ENCODE measurements at places on chromosomes 7 and 10.

DNA sequence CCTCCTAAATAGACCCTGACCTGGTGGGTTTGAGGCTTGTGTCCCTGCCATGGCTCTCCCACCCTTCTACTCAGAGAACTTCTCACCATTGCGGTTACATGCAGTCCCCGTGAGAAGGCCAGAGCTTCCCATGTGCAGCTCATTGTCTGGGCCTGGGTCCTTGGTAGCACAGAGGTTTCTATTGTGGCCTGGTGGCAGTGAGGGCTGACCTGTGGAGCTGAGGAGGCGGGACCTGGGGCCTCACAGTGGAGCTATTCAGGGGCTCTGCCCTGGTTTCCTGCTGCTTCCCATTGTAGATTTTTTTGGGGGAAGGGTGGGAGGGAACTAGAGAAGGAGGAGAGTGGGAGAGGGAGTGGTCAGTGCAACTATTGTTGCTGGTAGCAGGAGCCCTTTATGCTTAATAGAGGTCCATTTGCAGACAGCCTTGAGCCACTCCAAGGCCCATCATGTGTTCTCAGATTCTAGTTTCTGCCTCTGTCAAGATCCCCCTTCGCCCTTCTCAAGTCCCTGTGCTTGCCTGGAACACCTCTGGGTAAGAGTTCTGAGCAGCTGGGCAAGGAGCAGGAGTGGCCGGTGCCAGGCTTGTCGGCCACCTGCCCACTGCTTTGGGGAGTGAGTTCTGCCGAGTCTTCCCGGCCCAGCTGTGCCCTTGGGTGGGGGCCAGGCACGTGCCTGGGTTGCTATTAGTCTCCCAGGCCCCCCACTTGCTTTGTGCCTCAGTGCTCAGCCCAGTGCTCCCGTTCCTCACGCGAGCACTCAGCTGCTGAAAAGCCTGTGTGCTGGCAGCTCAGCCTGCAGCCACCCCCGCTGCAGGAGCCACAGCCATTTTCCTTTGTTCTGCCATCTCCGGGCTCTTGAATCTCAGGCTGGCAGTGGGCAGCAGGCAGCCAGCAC is 10.7 kb downstream of the TSPAN14 start:
- DNase-seq, result no peak

GRCh38 chr10:71342573-71343391 is 23.7 kb downstream of the SLC29A3 start:
- no peak for DNase-seq

DNA sequence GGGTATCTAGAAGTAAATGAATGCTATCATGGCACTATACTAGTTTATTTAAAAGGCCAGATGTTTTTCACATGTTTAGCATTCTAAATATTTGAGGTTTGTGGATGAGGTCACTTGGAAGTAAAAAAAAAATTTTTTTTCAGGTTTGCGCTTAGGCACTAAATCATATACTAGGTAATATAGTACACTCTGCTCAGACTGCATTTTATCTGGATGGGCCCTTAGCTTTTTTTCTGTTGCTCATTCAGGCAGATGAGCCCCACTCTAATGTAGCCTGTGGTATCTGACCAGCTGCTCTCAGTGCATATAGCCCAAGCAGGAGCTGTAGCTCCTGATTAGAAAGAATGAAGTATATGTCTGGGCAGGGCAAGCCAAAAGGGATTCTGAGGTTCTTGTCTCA is 210.1 kb downstream of the AUTS2 start:
- DNase-seq, result no peak

- peak; percentile 36 for DNase-seq
Observed at GRCh38 chr7:92809760-92810573, 26.4 kb downstream of the CDK6 start.

DNA sequence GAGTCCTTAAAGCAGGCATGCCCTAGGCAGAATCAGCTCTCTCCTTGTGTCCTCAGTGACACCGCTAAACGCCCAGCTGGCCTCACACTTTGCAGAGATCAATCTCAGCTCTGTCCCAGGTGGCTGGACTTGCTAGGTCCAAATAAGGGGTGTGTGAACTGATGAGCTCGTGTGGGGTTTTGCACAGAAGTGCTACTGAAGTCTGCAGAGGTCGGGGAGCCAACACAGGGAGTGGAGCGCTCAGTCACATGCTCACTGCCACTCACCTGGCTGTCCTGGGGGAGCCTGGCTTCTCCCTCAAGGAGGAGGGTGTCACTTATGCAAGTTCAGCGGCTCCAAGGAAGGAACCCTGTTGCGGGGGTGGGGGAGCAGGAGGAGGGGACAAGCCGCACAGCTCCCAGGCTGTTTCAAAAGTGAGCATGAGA is 2.0 kb downstream of the ELN start:
- no peak for DNase-seq

DNA sequence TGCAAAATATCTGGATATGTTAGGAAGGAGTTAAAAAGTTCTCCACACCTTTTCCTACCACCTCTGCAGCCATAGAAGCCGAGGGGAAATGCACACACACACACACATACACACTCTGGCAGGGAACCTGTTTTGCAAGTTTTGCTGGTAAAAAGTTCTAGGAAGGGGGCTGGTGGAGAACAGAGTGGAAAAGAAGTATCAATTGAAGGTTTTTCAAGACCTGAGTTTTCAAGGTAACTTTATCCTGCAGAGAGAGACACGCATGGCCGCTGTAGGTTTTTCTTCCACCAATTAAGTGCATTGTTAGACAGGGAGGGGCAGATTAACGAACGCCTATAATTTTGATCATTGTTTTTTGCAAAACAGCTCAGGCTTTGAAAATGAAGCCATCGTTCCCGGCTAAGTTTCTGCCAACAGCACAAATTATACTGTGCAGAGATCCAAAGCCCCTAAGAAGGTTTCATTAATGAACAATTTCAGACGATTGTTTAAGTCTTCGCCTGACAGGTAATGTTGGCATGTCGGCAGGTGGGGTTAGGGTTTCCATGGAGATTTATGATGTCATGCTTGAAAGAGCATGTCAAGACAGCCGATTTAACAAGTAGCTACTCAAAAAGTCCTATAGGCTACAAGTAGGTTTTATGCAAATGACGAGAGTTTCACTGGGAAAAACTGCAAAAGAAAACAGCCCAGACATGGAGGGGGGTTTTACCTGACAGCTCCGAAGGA is 29.7 kb downstream of the KIAA1217 start:
- DNase-seq, result no peak

- no peak for DNase-seq
Observed at GRCh38 chr10:58206251-58206650, 61.4 kb downstream of the IPMK start.

DNA sequence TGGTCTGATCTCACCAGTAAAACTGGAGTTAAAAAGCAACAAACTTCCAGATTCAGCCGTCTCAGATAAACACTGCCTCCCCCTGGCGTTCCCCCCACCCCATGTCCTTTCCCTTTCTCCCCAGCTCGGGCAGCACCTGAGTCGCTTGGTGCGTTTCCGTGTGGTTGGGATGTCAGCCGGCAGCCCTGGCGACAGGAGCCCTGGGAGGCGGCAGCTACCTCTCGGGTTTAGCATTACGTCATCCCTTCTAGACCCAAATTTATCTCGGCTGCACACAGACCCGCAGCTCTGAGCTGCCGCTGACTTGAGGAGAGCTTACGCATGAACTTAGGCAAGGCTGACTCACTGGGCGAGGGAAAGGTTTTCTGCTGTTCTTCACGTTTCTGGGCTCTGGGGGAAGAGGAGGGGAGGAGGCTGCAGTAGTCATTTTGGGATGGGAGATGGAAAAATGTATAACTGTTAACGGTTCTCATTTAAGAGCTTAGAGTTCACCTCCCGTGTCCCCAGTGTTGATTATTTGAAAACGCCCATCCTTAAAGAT is 14.4 kb downstream of the MXI1 start:
- peak; percentile 68 for DNase-seq

- DNase-seq, result no peak
Observed at GRCh38 chr7:21620054-21620453, 77.2 kb downstream of the DNAH11 start.

DNA sequence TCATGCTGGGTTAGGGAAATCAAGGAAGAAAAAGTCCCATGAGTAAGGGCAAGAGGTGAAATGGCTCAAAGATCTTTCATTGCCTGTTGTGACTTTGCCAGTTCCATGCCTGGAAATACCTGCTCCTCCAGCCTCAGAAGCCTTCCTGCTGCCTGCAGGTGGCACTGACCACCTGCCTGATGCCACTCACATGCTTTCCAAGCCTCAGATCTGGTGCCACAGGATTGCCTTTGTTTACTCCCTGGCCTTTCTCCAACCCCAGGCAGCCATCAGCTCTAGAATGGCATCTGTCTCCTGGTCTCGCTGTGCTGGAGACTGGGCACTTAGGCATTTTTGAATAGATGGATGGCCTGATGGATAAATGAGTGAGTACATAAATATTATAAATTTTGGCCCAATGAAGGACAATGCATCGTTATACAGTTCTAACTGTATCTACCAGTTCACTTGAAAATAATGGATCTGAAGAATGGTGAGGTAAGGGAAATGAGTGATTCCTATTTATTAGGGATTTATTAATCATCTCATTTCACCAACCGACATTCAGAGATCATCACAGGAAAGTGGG is 657.2 kb downstream of the INHBA start:
- no peak for DNase-seq

DNA sequence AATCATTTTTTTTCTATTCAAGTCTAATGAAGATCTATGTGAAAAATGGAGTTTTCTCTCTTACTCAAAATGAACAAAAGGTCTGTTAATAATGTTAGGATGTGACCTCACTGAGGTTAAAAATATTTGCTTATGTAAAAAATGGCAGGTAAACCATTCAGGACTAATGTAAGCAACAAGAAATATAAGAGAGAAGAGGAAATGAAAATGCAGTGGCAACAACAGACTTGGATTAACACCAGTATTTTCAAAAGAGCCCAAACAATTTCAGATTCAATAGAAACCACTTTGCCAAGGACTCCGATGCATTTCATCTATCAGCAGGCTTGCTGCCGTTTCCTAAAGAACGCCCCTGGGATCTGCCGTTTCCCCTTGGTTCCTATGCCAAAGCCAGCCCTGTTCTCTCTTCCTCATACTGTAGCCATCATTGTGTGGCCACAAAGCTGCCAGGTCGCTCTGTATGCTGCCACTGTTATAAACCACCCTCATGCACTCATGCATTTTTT is 66.4 kb downstream of the MTURN start:
- DNase-seq, result no peak

GRCh38 chr7:148941598-148942275 is 57.6 kb upstream of the EZH2 start:
- DNase-seq, result peak; percentile 68

- DNase-seq, result no peak
Observed at GRCh38 chr10:63319231-63319630, 146.5 kb downstream of the JMJD1C start.

GRCh38 chr10:127934383-127934782 is 27.5 kb downstream of the PTPRE start:
- no peak for DNase-seq

GRCh38 chr7:41915871-41916270 is 213.0 kb upstream of the INHBA start:
- no peak for DNase-seq

- DNase-seq, result no peak
Observed at GRCh38 chr10:125549653-125550052, 133.3 kb downstream of the TEX36 start.

DNA sequence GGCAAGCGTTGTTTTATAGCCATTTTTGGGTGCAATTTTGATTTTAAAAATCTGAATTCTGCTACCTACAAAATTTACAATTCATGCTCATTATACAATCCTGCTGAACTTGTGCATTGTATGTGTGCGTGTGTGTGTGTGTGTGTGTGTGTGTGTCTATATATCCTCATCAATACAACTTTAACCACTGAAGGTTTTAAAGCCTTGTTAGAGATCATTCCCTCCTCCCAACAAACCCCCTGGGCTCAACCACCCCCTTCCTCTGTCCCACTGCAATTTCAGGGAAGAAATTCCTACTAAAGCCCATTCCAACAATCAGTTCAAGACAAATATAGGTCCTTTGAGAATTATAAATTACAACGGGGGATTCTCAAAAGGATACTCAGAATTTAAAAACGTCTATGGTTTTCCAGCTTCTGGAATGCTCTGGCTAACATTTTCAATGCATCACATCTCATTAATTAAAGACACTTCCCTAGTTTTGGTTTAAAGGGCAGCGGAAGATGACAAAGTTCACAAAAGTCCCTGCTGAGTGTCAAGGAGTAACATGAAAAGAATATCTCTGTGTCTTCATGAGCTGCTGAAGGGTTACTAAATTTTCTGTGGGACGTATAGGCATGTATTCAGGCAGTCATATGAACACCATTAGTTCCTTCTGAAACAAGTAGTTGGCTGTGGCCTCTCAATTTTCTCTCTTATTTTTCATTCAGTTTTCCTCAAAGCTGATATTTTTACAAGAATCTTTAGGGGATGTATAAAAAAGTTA is 889 bp upstream of the SEMA3A start:
- DNase-seq, result no peak

- DNase-seq, result no peak
Observed at GRCh38 chr10:42984761-42985325, 92.0 kb upstream of the RET start.

DNA sequence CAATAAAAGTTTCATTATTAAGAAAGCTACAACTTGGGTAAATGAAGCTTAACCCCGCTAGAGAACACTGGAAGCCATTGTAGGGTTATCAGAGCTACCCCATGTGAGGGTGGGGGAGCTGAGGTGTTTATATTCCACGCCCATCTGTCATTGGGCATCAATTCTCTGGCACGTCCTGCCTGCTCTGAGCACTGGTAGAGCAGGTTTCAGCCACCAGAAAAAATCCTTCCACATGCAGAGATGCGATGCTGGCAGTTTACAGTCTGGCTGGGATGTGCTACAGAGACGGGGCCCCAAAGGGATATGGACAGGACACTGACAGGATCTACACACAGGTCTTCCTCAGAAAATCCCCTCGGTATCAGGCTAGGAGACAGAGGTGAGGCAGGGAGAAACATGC is 15.9 kb upstream of the RAPGEF5 start:
- no peak for DNase-seq

GRCh38 chr7:28093623-28094232 is 86.9 kb downstream of the JAZF1 start:
- peak; percentile 59 for DNase-seq

All from GDM1 (cell line).